Kidney tubule cell (primary cell): ENCODE measurements at places on chromosomes 4 and X.

GRCh38 chr4:20614816-20615215 lies 85.4 kb upstream of the PACRGL start:
- no peak for DNase-seq

GRCh38 chr4:21991050-21991449 lies 42.5 kb upstream of the KCNIP4 start:
- DNase-seq: no peak

DNA sequence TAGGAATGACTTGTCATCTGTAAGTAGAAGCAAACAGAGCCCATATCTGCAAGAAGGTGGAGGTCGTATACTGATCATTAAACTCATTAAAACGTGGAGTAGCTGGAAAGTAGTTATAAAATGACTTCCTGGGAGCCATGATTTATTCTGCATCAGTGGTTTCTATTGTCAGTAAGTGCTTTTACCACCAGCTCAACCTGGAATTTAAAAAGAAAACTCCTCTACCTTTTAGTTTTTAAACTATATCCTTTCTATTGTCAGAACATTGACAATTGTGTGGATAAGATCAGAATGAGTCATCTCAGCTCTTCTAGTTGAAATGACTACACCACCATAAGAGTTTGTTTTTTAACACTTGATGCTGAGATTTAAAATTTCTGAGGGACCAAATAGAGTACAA lies 651.2 kb upstream of the GALNT7 start:
- DNase-seq: peak; percentile 1

- peak; percentile 90 for DNase-seq
Measured at GRCh38 chrX:123835661-123836371, 24.0 kb upstream of the XIAP start.

GRCh38 chr4:3299976-3300671 lies 7.3 kb downstream of the RGS12 start:
- no peak for DNase-seq

GRCh38 chr4:123941306-123941705 lies 544.7 kb downstream of the SPRY1 start:
- DNase-seq: peak; percentile 26

- peak; percentile 80 for DNase-seq
Measured at GRCh38 chr4:172982151-172982590, 186.4 kb upstream of the GALNT7 start.

DNA sequence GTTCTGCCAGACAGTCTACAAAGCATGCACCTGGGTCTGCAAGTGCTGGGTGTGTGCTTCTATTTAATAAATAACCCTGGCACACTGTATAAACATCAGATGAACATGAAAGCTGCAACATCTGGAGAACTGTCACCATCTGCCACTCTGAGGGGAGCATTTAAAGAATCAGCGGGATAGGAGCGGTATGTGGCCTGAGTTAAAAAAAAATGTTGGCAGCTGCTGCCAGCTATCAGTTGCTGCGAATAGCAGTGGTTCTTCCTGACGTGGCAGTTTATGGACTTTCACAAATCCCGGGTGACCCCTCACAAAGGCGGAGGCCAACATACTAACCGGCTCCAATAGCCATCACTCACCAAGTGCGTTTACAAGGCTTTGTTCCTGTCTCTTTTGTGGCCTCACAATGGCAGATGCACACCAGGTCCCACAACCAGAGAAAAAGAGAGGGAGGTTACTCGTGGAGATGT lies 95.1 kb downstream of the RASL11B start:
- DNase-seq: no peak

- DNase-seq: no peak
Measured at GRCh38 chr4:135239964-135240363, 1038.4 kb upstream of the PABPC4L start.

GRCh38 chr4:213971-214370 lies 89.7 kb downstream of the ZNF718 start:
- DNase-seq: no peak

DNA sequence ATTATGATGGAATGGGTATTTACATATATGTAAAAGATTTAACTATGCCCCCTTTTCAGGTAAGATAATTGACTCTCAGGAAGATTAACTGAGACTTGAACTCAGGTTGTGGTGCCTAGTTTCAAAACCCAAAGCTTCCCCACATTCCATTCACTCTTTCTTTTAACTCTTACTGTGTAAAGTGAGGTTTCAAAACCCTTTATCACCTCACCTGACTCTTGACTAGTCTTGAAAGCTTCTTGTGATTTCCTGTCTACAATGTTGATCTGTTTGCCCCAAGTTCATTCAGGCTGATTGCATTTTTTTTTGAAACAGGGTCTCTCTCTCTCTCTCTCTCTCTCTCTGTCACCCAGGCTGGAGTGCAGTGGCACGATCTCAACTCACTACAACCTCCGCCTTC lies 40.5 kb upstream of the RAPGEF2 start:
- DNase-seq: no peak

DNA sequence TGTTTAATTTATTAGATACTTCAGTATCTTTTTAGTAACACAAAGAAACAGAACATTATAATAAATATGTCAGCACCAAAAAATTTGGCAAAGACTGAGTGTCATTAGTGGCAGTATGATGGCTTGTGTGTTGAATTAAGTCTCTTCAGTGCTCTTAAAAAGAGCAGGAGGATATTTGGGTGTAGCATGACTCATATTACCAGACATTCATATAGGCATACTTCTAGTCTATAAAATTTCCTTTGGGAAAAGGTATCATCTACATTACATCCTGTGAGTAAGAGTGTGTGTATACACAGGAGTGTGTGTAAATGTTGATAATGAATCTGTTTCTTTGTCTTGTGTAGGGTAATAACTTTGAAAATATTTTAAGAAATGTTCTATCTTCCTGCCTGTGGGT lies 135.7 kb downstream of the CNKSR2 start:
- DNase-seq: peak; percentile 1

DNA sequence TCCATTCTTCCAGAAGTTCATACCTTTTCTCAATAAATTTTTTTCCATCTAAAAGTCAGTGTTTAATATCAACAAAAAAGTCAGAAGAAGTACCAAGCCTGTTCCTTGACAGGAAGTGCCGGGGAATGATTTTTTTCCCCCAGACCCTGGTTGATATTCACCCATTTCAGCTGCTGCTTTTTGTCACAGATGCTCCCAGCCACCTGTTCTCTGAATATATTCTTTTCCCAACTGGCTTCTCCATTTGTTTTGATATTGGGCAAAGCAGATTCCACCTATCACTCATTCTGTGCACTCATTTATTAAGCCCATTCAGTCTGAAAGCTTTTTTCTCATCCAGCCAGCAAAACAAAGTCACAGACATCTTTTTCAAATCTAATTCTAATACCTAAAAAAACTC lies 139.9 kb downstream of the FRMPD4 start:
- DNase-seq: no peak

DNA sequence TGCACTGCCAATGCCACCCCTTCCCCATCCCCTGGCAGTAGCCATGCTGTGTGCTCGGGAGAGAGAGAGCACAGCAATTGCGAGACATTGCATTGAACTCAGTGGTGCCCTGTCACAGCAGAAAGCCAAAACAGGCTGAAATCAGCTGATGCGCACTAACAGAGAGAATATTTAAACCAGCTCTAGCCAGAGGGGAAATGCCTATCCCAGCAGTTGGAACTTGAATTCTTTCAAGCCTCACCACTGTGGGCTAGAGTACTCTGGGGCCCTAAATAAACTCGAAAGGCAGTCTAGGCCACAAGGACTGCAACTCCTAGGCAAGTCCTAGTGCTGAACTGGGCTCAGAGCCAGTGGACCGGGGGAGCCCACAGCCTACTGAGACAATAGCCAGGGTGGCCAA lies 17.7 kb upstream of the RP2 start:
- no peak for DNase-seq

GRCh38 chrX:111917591-111917990 lies 41.6 kb downstream of the TRPC5OS start:
- no peak for DNase-seq

GRCh38 chr4:131531087-131531486 lies 1618.0 kb upstream of the PCDH10 start:
- DNase-seq: no peak

GRCh38 chrX:44842550-44843317 lies 1.1 kb upstream of the DUSP21 start:
- peak; percentile 24 for DNase-seq

GRCh38 chrX:3743801-3744439 lies 30.5 kb upstream of the PRKX start:
- no peak for DNase-seq

DNA sequence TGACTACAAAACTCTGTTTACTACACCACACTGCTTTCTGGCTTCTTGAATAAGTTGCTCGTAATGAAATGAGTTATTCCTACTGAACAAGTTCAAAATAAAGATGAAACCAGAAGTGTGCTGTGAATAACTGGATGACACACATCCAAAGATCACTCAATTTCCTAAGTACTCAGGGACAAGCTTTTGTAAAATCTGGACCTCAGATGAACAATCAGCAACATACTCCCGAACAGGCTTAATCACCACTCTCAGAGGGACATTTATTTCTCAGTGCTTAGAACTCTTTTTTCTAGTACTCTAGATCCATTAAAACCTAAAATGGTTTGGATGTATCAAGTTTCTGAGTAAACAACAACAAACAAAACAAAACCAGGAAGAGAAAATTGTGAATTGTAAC lies 61.5 kb upstream of the EXOC1L start:
- DNase-seq: no peak

DNA sequence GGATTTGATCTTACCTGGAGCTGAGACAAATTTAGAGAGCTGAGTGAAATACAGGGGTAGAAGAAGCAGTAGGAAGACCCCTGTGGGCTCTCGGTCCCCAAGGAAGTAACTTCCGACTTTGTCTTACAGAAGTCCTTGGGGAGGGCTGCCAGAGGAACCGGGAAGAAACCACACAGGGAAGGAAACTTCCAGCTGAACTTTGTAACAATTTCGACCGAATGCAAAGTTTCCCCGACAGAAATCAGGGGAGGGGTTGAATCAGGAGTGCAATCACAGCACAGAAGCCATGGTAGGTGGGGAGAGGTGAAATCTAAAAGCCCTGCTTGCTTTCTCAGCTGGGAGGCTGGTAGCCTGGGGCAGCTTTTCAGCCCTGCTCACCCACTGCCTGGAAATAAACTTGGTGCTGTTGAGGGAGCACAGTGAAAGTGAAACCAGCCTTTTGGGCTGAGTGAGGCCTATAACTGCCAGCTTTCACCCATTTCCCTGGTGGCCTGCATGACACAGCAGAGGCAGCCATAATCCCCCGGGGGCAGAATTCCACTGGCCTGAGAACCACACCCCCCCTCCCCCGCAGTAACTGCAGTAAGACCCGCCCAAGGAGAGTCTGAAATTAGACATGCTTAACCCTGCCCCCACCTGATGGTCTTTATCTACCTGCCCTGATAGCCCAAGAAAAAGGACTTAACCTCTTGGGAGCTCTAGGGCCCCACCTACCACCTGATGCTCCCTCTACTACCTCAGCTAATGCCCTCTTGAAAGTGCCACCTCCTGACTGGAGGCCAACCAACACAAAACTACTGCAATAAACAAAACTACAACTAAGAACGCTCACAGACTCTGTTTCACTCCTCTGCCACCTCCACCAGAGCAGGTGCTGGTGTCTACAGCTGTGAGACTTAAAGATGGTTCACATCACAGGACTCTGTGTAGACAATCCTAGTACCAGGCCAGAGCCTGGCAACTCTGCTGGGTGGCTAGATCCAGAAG lies 248.2 kb downstream of the PARM1 start:
- peak; percentile 15 for DNase-seq

DNA sequence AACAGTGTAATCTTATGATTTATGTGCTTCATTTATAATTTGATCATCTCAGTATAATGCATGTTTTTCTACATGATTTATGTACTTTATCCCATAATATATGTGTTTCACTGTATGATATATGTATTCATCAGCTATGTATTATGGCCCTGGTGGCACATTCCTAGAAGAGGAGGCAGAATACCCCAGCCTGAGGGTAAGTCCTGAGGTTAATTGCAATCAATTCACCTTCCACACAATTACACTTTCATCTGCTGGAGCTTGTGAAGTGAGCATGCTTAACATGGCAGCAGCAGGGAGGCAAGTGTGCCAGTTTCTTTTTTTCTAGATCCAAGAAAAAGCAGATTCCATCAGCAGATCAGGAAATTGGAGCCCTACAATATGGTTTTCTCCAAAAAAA lies 81.2 kb downstream of the CXXC4 start:
- no peak for DNase-seq

GRCh38 chr4:13209600-13209999 lies 274.5 kb downstream of the RAB28 start:
- no peak for DNase-seq

GRCh38 chrX:132022967-132023895 lies at the start of gene STK26:
Gene STK26 (plus strand): TSS chrX:132023302. CDS start chrX:132023618, 316 bp downstream.
- DNase-seq: peak; percentile 78

- no peak for DNase-seq
Measured at GRCh38 chr4:8938623-8939022, 67.0 kb upstream of the HMX1 start.

GRCh38 chr4:115515772-115516171 lies 402.4 kb upstream of the NDST4 start:
- no peak for DNase-seq

DNA sequence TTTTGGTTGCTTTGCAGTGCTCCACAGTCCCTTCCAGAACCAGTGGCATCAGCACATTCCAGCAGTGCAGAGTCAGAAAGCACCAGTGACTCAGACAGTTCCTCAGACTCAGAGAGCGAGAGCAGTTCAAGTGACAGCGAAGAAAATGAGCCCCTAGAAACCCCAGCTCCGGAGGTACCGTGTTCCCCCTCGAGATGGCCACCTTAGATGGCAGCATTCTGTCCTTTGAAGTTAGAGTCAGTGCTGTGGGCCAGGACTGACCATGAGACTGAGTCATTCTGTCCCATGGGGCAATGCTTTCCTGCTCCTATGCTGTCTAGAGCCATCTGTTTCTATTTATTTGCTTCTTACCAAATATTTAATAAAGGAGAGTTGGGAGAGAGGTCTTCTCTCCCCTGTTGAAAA lies 112.3 kb downstream of the KLHL8 start:
- DNase-seq: peak; percentile 88

GRCh38 chr4:186904101-186904500 lies 180.4 kb upstream of the FAT1 start:
- peak; percentile 90 for DNase-seq

DNA sequence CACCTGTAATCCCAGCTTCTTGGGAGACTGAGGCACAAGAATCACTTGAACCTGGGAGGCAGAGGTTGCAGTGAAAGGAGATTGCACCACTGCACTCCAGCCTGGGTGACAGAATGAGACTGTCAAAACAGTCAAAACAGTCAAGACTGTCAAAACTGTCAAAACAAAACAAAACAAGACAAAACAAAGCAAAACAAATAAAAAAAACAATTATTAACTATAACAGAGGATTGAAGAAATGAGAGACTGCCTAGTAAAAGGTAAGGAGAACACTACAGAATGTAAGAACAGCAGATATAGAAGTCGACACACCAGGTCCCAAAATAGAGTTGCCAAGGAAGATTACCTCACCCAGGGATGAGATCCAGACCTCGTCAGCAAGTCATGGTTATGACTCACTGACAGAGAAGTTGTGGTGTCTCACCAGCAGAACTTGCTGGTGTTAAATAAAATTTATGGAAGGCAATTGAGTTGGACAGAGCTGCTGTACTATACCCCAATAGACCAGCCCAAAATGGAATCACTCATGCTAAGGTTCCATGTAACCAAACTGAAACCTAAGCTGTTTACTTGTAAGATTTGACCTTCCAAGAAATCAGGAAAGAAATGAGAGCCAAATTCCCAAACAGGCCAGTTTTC lies 32.1 kb upstream of the GK start:
- peak; percentile 90 for DNase-seq

GRCh38 chrX:109704563-109704962 lies 28.5 kb downstream of the ACSL4 start:
- DNase-seq: no peak
